GM23338 (cell line): ENCODE measurements at places on chromosomes 1 and 21.

DNA sequence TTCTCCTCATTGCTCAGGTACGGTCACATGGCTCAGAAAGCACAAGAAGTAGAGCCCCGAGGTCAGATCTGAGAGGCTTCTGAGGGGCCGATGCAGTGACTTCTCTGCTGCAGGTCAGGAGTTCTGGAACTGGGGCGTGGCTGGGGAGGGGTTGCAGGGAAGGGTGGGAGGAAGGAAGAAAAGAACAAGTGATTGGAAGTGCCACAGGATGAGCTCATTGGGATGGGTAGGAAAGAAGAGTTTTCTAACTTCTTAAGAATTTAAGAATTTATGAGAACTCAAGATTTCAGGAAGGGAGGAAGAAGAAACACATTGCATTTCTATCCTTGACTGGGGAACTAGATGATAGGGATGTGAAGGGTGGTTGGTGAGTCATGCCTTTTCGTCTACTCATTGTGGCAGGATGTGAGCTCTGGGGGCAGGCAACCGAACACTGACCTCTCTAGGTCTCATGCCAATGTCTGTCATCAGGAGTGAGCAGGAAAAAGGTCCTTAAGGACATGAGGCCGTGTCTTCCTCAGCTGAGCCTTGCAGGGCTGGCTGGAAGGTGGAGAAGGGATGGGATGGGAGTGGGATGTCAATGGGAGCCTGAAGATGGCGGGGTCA lies 497 bp downstream of the FCRLB start:
- no peak for DNase-seq

DNA sequence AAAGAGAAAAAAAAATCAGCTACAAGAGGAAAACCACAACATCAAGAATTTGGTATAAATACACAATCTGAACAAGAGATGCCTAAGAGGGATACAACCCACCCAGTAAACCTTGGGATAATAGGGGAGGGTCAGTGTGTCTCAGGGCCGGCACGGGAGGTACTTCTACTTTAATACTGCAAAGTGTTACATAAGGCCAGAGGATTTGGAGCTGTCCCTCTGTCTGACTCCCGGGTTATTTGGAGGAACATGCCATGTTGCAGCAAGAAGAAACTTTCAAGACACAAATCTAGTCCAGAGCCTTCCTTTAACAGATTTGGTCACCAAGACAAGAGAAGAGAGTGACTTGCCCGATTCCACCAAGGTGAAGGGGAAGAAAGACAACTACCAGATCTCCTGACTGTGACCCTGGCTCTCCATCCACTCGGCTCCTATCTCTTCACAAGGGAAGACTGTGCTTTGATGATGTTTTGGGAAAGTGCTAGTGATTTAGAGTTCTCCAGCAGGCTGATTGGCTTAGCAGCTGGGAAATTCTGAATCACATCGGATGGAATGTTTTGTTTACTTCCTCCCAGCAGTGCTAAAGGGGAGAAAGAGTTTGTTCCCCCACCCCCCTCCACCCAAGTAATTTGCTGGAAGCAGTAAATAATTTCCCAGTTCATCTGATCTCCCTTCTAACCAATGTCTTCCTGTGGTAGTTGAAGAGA lies 29.3 kb downstream of the SGIP1 start:
- DNase-seq = peak; percentile 49

- DNase-seq = no peak
Measured at GRCh38 chr1:233190987-233191386, 104.5 kb downstream of the PCNX2 start.

DNA sequence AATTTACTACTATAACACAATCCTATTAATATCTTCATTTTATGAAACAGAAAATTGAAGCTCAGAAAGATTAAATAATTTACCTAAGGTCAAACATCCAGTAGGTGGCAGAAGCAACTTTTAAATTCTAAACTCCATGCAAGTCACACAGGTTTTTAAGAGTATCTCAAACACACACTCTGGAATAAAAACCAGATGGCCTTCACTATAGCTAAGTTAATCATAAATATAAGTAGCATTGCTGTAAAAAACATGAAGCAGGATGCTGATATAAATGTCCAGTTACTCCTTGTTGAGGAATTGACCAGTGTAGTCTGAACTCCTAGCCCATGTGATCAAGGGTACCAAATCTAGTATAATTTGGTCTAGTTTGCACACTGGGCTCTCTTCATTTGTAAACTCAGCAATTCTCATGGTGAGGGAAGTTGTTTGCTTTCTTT lies 9.4 kb upstream of the FMO3 start:
- peak; percentile 42 for DNase-seq

DNA sequence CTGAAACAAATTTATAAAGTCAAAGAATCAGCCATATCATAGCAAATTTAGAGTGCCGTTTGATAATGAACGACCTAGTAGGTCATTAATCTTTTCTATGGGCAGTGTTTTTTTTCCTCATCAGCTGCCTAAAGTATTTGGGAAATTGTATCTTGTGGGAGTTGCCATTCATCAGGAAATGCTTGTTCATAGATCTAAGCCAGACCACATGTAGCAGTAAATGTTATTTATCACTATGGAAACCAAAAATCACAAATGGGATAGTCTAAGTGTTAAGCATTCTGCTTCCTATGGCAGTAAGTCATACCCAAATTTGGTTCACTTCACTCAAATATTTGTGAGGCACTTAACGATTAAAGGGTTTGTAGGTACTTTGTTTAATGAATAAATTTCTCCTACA lies 52.9 kb downstream of the LRRC8D start:
- peak; percentile 23 for DNase-seq

DNA sequence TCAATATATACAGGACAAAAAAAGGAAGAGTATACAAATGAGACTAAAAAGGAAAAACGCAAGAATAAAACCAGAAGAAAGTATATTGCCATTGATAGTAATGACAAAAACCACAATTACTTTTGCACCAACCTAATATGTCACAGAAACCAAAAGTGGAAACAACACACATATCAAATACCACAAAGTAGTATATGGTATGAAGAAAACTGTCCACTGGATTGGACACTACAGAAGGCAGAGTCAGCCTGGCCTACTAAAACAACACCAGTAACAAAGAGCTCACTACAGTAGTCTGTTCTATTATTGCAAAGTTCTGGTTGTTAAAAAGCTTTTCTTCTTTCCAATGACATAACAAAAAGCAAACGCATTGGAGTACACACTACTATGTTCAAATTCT lies 17.7 kb downstream of the TESK2 start:
- DNase-seq = no peak

- DNase-seq = peak; percentile 8
Measured at GRCh38 chr1:236844499-236845271, 49.6 kb downstream of the MTR start.

DNA sequence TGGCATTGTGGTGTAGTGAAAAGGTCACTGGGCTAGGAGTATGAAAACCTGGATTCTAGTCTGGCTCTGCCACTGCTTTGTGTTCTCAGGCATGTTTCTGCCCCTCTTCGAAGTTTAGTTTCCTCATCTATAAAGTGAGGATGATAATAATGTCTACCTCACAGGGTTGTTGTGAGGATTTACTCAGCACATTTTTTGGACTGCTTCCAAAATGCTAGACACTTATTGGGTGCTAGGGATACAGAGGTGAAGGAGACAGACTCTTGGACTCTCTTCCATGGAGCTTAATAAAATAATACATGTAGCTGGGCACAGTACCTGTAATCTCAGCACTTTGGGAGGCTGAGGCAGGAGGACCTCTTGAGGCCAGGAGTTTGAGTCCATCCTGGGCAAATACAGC lies 3.6 kb downstream of the KIF2C start:
- DNase-seq = no peak

DNA sequence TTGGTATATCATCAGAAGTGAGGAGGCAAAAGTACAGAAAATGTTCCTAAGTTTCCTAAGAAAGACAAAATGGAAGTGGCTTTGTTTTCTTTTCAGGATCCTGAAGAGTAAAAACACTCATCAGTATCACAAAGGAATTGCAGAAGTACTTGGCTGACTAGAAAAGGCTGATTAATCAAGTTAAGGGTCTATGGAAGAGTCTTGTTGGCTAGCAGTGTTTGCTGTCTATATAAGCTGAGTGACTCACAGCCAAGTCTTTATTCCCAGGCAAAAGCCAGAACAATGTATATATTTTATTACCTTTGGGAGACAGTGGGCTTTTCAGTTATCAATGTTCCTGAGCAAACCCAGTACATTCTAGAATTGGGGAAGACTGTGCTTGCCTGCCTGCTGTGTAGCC lies 777.0 kb downstream of the PLA2G4A start:
- DNase-seq = peak; percentile 41

GRCh38 chr1:3012456-3013291 lies 8.6 kb upstream of the ACTRT2 start:
- peak; percentile 79 for DNase-seq

- no peak for DNase-seq
Measured at GRCh38 chr1:70227439-70227838, 6.3 kb downstream of the SRSF11 start.

DNA sequence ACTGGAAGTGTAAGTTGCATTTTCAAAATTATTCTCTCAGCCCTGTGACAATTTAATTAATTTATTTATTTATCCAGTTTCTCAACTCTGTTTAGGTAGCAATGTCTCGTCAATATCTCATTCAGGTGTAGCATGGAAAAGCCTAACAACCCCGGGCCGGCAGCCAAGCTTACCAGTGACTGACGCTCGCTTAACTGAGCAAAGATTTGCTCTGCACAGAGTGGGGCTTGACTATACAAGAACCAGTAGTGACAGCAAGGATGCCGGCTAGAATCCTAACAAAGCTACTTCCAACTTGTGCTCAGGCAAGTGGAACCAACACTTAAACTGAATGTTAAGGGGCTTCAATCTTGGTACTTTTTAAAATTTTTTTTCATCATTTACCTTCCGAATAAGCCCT lies 80.9 kb upstream of the ESRRG start:
- DNase-seq = no peak

DNA sequence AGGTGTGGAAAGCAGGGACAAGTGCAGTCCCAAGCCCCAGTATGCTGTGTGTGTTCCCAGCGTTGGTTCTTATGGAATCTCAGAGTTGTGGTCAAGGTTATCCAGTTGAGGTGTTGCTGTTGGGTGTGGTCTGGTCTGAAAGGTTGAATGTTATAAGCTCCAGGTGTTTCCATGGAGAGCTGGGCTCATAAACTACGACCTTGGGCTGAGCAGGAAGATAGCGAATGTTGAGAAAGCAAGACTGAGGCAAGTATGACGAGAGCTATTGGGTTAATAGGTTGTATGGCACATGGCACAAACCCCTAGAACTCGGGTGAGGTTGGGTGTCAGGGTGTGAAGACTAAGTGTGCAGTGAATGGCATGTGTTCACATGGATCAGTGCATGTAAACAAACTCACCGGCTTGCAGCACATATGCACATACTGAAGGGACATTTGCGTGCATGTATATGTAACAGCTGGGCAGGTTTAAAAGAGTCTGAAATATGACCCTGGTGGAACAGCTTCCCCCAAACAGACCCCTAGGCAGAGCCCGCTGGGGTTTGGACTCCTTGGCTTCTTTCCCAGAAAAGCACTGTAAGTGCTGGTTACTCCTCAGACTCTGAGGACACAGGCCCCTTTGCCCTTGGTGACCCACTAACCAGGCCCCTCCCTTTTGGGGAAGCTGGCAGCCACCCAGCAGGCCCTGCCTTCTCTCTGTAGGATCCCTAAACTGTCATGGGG lies 117.5 kb downstream of the NAV1 start:
- DNase-seq = no peak

DNA sequence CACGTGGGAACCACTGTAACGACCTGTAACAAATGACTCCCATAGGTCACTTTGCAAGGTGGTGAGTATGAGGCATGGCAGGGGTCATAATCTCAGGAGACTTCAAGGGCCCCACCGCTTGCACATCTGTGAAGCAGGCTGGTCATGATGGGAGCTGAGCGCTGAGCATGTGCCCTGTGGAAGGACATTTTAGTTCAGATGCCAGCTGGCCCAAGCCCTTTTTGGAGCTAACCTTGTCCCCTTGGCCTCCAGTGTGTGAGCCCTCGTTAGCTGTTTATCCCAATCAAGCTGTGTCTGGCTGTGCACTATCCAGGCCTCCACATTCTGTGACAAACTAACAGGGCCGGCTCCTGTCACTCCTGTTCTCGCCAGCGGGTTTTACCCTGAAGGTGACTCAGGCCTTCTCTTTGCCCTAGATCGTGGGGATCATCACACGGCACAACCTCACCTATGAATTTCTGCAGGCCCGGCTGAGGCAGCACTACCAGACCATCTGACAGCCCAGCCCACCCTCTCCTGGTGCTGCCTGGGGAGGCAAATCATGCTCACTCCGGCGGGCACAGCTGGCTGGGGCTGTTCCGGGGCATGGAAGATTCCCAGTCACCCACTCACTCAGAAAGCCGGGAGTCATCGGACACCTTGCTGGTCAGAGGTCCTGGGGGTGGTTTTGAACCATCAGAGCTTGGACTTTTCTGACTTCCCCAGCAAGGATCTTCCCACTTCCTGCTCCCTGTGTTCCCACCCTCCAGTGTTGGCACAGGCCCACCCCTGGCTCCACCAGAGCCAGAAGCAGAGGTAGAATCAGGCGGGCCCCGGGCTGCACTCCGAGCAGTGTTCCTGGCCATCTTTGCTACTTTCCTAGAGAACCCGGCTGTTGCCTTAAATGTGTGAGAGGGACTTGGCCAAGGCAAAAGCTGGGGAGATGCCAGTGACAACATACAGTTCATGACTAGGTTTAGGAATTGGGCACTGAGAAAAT lies 7.6 kb downstream of the NPPA start:
- DNase-seq = no peak

GRCh38 chr1:82099170-82099569 lies 298.4 kb downstream of the ADGRL2 start:
- no peak for DNase-seq

DNA sequence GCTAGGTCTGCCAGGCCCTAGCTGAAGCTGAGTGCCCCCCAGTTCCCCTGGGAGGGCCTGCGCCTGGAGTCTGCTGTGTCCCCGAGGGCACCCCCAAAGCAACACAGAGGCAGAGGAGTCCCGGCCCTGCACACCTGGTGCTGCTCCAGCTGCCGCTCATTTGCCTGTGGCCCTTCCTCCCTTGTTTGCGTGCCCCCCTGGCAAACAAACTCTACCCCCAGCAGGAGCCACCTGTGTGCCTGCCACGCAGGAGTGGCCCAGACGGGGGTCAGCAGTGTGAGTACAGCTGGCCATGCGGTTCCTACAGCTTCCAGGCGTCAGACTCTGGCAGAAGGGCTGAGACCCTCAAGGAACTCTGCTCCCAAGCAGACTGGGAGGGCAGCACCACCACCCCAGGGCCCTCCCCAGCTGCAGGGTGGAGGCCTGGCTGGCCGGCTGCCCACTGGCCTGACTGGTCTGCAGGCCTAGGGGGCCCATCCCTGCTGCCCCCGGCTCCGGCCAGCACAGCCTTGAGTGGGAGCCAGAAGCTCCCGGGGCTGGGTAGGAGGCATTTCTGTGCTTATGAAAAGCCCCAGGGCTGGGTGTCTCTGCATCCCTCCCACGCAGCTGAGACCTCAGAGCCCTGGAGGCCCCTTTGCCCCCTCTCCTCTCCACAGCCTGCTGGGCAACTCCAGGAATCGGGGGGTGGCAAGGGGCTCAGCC lies 563 bp upstream of the TAS1R3 start:
- no peak for DNase-seq

GRCh38 chr1:182446033-182446669 lies 3.8 kb upstream of the RGSL1 start:
- peak; percentile 81 for DNase-seq

DNA sequence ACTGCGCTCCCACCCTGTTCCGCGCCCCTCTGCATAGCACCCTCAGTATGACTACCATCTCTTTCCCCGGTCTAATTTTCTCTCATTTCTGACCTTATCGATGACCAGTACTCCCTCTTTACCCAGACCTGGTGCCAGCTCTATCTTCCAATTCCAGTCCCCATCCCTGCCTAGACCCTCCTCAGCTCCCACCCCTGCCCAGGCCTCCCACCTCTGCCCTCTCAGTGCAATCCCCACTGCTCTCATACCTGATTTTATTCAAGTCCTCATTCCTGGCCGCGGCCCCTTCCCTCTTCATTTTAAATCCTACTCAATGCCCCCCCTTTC lies 1.3 kb downstream of the USP24 start:
- DNase-seq = peak; percentile 28
